Activated naive CD4-positive, alpha-beta T cell (primary cell): ENCODE measurements at places on chromosomes 11 and 22.
A peak's percentile ranks its signal among the peaks of the same experiment; 100 is the strongest.

GRCh38 chr11:70829886-70830272, 422.5 kb downstream of the SHANK2 start:
- DNase-seq = no peak

- DNase-seq = no peak
Measured at GRCh38 chr11:46413760-46414465, 22.3 kb upstream of the CHRM4 start.

GRCh38 chr11:1410366-1411291, 20.9 kb downstream of the BRSK2 start:
- DNase-seq = no peak

DNA sequence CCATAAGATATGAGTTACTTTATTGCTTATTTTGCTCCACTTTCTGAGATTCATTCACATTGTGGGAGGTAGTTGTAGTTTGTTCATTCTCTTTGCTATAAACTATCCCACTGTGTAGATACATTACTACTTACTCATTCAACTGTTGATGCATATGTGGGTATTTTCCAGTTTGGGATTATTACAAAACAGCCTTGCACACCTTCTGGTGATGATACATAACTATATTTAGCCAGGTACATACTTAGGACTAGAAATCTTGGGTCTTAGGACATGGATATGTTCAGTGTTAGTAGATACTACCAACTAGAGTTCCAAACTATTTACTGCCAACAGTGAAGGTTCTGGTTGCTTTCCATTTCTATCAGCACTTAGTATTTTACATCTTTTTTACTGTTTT, 37.8 kb downstream of the BTG4 start:
- no peak for DNase-seq

DNA sequence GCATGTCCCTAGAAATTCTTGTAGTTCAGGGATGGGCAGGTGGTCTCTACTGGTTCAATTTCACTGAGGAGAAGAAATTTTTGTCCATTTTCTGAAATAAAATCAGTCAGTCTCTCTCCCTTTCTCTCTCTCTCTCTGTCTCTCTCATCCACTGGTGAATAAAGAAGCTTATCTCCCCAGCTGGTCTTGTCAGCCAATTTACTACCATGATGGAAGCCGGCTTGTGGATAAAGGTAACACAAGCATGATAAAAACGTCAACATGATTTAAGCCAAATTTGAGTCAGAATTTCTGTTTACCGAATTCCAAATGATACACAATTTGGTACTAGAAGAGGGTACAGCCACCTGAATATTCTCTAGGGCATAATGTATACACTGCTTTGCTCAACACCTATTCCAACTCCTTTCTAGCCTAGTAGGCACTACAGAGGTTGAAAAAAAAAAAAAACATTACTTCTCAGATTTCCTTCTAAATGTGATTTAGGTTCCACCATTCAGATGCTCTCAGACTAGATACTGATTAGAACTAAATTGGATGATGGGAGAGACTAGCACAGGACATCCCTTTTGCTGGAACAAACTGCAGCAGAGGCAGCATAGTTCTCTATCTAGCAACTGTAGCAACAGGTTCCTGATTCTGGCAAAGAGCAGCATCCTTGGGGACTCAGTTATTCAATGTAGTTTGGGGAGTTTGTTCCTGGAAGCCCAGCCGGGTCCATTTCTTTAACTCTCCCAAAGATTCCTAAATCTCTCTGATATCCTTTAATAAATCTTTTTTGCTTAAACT, 18.8 kb downstream of the PAK1 start:
- no peak for DNase-seq

DNA sequence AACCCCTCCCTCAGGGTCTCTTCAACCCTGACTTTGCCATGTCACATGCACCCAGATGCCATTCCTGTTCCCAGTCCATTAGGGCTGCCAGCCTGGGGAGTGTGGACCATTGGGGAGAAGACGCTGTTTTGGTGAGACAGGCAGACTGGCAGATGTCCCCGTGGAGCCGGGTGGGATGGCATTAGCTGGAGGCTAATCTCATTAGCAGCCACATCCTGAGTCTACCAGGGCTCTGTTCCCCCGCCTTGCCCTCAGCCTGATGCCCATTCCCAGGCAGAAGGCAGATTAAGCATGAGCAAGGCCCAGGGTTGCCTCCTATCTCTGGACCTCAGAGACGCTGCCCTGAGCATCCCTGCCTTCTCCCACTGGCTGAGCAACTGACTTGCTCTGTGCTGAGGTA, 46.4 kb upstream of the ALX4 start:
- no peak for DNase-seq

- DNase-seq = no peak
Measured at GRCh38 chr11:30596832-30597231, 10.7 kb upstream of the MPPED2 start.

DNA sequence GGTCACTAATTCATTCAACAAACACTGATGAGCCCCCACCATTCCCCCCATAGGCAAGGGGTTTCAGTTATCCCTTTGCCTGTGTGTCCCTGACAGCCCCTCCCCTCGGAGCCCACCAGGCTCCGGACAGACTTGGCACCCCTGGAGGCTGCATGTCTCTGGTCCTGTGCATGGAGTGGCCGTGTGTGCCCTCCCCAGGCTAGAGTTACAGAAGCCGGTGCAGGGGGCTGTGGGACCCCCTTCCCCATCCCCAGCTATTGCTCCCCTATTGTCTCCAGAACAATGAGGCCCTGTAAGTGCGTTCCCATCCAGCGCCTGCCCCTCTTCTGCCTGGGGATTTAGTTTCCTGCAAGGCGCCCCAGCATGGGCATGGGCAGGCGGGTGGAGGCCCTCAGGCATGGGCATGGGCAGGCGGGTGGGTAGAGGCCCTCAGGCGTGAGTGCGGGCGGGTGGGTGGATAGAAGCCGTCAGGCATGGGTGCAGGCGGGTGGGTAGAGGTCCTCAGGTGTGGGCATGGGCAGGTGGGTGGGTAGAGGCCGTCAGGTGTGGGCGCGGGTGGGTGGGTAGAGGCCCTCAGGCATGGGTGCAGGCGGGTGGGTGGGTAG, 1.5 kb downstream of the MUC2 start:
- DNase-seq = no peak

GRCh38 chr11:93054279-93054678, 84.8 kb downstream of the MTNR1B start:
- DNase-seq = no peak

- no peak for DNase-seq
Measured at GRCh38 chr22:19387575-19387974, 44.0 kb downstream of the HIRA start.

DNA sequence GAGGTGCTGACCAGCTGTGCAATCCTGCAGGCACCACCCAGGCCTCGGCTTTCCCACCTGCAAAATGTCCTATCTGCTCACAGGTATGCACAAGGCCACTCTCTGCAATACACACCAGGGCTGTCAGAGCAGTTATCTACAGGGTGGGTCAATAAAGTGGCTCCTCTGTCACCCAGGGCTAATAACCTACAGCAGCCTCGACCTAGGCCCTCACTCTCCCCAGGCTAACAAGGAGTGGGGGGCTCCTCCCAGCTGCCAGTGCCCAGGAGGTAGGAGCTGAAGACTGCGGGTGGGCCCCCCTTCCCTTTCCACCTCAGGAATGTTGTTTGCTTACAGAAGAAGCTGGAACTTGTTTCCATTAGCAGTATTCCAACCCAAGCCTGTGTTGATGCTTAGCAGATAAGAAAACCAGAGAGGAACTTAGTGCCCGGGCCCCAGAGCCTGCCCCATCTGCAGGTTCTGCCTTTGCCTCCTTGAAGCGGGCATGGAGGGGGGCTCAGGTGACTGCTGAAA, 26.8 kb downstream of the MYH9 start:
- no peak for DNase-seq

DNA sequence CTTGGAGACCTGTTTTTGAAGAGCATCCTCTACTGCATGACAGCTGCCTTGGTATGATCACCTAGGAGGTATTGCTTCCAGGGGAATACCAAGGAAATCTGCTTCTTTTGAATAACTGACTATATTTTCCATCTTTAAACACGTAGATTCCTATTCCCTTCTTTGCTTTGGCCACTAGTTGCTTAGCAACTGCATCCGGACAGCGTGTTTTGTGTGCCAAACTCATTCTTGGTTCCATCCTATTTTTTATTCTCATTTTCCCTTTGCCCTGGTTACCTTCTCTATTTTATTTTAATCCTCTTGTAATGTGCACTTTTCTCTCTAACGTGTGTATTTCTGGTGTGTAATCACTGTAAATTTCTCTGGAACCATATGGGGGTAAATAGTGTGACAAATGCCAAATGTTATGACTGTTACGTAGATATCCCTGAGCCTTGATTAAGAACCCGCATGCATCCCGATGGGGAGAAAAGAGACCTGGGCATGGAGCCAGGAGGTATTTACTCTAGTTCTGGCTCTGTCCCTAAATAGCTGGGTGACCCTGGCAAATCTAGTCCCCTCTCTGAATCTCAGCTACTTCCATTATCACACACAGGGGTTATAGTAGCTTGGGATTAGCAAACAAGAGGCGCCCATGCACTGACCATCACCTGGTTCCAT, 241.7 kb downstream of the MIAT start:
- no peak for DNase-seq

GRCh38 chr11:122637541-122637940, 18.0 kb upstream of the UBASH3B start:
- DNase-seq = no peak

DNA sequence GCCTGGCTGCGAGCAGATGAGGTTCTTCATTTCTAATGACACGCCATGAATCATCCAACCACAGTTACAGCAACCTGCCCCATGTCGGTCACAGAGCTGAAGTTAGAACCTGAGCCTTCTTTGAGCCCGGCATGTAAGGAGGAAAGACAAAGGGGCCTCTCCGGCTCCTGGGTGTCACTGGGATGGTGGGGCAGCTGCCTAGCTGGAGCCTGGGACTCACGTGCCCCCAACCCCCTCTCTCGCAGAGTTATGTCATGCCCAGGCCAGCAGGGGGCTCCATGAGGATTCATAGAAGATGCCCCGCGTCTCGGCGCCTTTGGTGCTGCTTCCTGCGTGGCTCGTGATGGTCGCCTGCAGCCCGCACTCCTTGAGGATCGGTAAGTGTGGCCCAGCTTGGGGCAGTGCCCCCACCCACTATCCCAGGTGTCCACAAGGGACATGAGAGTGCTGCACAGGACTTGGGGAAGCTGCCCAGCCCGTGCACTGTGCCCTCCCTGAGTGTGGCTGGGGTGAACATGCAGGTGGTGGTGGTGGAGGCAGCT, 148.5 kb downstream of the GRIK4 start:
- peak; percentile 4 for DNase-seq

DNA sequence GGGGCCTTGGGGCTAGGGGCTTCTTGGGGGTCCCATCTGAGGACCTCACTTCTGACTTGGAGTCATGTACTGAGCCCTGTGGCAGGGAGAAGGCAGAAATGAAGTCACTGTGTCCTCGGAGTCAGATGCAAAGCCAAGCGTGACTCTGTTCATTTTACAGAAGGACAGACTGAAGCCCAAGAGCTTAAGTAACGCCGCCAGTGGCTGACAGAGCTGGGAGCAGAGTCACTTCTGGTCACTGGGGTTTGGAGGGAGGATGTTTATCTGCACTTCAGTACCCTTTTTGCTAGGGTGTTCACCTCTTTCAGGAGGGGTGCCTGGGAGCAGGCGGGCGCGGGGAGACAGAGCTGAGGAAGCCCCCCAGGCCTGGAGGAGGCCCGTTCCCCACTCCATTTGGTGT, 10.7 kb downstream of the CD6 start:
- DNase-seq = no peak

DNA sequence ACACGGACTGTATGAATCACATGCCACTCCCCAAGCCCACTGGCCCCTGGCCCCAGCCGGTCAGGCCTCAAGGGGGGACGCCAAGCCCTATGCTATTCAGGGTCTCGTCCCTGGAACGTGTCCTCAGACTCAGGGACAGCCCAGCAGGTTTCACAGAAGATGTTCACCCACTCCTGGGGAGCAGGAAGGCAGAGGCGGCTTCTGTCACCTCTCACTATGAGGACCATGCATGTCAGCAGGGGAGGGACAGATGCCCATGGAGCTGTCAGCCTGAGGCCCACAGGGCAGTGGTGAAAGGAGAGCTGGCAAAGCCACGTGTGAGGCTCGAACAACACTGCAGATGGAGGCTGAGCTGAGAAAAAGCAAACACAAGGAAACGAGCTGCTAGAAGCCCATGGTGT, 192.0 kb downstream of the SHANK2 start:
- no peak for DNase-seq

GRCh38 chr22:29348041-29348440, 32.5 kb upstream of the RASL10A start:
- no peak for DNase-seq

DNA sequence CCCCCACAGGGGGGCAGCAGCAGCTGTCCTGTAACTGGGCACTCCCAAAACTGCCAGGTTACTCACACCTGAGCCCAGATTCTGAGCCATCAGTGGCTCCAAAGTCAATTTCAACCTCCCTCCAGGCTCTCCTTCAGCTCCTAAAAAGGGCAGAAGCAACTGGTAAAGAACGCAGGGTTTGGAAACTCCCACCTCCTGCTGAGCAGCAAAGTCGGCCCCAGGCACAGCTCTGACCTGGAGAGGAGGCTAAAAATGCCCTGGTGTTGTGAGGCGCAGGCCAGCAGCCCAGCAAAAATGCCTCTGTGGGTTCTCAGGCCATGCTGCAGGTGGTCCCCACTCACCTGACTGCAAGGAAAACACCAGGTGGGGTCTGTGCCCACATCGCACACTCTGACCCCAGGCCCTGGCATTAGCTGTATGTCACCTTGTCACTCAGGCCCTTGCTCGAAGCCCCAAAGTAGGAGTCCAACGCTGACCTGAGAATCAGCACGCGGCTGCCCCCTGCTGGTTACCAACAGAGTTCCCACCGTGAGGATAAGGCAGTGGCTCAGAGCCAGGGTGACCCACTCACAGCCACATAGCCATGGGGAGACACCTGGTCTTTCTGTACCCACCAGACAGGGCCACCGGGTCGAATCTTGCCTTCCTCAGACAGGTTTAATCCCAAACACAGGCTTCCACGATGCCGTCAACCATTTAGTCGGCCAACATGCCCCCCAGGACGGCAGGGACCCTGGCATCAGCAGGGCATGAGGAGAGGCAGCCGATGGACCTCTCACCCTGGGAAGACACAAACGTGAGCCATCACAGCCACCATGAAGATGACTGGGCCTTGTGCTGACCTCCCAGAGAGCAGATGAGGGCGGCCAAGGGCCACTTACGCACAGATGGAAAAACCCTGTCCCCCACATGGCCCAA, 11.1 kb downstream of the POLR3H start:
- DNase-seq = peak; percentile 28

DNA sequence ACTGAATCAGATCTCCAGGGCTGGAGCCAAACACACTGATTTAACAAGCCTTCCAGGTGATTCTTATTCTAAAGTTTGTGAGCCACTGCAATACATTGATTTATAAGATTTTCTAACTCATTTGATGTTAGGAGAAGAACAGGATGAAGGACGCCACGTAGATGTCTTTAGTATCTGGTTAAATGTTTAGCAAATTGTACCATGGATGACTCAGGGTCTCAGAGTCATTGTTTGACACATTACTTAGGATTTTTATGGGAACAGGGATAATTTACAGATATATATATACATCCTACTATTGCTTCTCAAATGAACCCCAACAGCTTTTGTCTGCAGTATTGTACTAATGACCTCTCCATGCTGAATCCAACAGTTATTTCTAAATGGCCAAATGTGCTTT, 143.1 kb upstream of the DDI1 start:
- no peak for DNase-seq
